Calu3 (cell line): ENCODE measurements at places on chromosomes 6 and 20. TPM values are rescaled to one million over a fixed set of nuclear protein-coding genes. Genes with fewer than 3 reads are reported as not detected.

DNA sequence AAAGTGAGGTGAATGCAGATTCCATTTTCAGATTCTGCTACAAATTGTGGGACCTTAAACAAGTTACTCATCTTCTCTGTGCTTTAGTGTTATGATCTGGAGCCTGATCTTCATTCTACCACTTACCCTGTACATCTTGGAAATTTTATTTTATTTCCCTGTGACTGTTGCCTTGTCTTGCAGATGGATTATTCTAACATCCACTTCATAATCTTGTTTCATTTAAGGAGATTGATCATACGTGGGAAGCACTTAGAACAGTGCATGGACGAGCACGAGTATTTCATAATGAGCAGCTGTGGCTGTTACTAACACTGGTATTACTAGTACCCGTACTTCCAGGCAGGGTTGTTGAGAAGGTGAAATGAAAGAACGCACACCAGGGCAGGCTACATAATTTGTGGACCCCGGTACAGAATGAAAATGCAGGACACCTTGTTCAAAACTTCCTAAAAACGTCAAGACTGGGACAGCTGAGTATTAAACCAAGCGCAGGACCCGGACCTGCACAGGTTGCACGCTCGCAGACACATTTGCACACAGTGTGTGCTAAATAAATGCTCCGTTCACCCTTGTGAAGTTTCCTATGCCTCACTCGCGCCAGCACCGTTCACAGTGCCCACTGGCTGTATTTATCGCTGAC is 535 bp upstream of the CCDC170 start:
- DNase-seq = no peak

C6orf132 gene
- total RNA-seq = 85.8 and 88.5 TPM in 2 replicates

THBD gene
- total RNA-seq = not detected in 2 replicates

DNA sequence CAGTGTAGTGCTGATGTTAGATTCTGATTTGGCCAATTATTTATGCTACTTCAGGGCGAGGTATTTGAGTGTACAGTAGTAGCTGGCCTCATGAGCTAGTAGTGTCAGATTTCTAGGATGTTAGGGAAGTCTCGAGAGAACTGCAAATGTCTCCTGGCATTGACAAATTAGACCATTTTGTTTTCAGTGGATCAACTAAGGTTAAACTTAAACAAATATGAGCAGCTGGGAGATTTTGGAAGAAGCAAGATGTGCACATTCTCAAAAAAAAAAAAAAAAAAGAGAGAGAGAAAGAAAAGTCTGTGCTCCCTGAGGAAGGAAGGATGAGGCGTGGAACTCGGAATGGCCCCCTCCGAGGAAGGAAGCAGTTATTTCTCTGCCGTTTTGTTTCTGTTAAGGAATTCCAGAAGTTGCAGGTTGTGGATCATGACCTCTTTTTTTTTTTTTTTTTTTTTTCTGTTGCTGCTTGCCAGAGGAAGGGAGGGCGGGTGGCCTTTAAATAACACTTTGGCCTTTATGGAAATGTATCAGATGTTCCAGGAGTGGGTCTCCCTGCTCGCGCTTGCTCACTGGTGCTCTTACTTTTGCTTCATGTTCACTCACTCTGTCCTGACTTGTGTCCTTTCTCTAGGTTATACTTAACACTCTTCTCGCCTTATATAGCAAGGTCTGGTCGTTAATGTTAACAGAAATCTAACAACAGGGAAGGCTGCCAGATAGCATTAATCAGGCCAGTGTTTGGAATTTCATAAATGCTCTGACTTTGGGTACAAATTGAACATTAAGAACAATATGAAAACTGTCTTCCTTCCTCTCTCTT is 124.4 kb downstream of the TCP11 start:
- no peak for DNase-seq

DNA sequence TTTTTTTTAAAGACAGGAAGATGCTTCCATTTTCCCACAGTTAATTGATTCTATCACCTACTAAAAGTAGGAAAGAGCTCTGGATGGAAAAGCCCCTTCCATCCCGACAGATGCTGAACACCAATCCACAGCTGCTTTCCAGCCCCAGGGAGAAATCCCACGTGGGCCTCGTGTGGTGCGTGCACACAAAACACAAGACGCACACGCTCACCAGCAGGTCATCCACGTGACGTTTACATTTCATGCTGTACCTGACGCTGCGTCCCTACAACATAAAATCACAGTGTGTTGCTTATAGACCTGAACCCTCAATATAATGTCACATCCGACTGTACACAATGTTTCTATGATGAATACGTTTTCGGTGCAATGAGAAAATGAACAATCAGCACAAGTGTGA is 50.2 kb upstream of the DACT2 start:
- DNase-seq = no peak

STK38 gene
- total RNA-seq = 63.0 and 70.3 TPM in 2 replicates

JPH2 gene
- 0.50 and 0.59 TPM in 2 replicates for total RNA-seq

SEL1L2 gene
- not detected in 2 replicates for total RNA-seq

GRCh38 chr6:25596928-25597818 is 54.8 kb upstream of the SCGN start:
- DNase-seq = no peak

- DNase-seq = no peak
Observed at GRCh38 chr6:65787787-65788186, 80.8 kb upstream of the EYS start.

DNA sequence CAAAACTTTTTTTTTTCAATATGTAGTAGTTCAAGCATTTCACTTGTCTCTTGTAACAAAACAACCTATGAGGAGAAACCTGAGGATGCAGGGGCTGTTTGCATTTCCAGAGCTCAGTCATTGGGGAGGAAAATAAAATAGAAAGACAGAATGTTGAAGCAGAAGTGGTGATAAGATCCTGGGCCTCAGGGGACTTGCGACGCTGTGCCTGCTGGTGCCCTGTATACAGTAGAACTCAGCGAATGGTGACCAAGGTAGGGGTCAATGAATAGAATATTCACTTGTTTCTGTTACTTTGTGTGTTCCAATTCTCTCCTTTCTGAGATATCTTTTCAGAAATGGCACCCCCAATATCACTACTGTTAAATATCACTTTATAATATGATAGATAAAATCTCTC is 271.6 kb downstream of the FARS2 start:
- DNase-seq = no peak

BNIP5 gene
- total RNA-seq = 0.88 and 0.94 TPM in 2 replicates
